Activated CD8-positive, alpha-beta T cell treated with anti-CD3 and anti-CD28 coated beads, Interleukin-2, amount 10 ng/mL, durations not matched to agents 7 days and 5 days (primary cell): ENCODE measurements at places on chromosomes 3 and 15. TPM values are rescaled to one million over a fixed set of nuclear protein-coding genes. Genes with fewer than 3 reads are reported as not detected.

The RPL4 gene
- 2,528 TPM for total RNA-seq

The PYDC2 gene
- not detected for total RNA-seq

The PDIA5 gene
- 8.8 TPM for total RNA-seq

The LSAMP gene
- not detected for total RNA-seq

The TTLL13 gene
- total RNA-seq: 1.3 TPM

The STRA6 gene
- total RNA-seq: not detected

The PCSK6 gene
- 0.68 TPM for total RNA-seq

The CELSR3 gene
- total RNA-seq: 20.2 TPM

The IL5RA gene
- not detected for total RNA-seq

The CISH gene
- total RNA-seq: 380 TPM

The LRTM1 gene
- total RNA-seq: not detected

The IQCF6 gene
- not detected for total RNA-seq

The SERPINI2 gene
- not detected for total RNA-seq

The PRTG gene
- total RNA-seq: not detected

The ALG1L2 gene
- 0.78 TPM for total RNA-seq

The GPR87 gene
- total RNA-seq: not detected

The NR1I2 gene
- total RNA-seq: 0.10 TPM

The C3orf22 gene
- total RNA-seq: not detected

The PATL2 gene
- total RNA-seq: 27.4 TPM

The ZPLD1 gene
- total RNA-seq: not detected

GRCh38 chr3:160005004-160005403, 16.4 kb downstream of the IL12A start:
- no peak for DNase-seq

DNA sequence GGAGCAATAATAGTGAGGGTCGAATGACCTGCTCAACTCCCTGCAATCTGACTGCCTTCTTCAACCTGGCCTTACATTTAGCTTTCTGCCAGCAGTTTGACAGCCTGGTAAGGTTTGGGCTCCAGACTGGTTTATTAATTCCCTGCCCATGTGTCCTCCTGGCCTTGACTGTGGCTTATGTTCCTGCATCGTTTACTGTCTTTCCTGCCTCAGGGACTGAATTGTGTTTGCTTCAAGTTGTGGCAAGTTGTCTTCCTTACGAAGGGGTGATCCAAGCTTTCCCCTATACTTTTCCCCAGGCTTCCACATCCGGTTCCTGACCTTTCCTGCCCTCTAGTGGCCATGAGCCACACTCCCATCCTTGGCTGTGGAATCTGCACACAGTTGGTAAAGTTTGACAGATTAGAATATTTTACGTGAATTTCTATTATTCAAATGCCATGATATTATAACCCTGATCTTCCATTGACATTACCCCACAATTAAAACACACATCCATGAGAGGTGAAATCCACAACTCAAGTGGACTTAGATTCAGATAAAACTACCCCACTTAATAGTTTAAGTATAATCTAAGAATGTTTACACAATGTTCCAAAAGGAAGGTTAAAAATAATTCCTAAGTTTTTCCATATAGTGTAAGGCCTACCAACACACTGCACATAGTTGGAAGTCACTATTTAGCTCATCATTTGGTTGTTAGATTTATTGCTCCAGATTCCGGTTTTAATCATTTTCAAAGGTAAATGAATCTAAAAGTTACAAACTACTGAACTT, 95.7 kb downstream of the NEDD4 start:
- peak; percentile 31 for DNase-seq

DNA sequence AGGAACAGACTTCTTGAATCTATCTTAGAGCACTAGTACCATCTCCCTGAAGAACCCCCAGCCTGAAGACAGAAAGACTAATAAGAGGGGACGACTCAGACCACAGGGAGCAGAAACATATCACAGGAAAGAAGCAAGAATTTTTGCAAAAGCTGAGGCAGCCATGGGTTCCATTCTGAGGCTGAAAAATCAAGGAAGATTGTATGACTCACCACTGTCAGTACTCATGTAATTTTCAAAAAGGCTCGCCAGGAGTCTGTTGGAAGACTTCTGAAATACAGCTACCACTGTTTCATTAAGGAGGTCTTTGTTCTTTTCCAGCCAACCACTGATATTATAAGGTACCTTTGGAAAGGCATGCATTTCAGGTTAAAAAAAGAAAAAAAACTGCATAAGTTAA, 47.5 kb downstream of the MYH15 start:
- no peak for DNase-seq

DNA sequence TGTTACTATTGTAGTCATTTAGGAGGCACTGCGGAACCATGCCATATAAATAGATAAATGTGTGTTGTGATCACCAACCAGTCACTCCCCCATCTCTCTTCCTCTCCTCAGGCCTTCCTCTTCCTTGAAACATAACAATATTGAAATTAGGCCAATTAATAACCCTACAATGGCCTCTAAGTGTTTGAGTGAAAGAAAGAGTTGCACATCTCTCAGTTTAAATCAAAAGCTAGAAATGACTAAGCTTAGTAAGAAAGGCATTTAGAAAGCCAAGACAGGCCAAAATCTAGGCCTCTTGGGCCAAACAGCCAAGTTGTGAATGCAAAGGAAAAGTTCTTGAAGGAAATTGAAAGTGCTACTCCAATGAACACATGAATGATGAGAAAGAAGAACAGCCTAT, 8.1 kb upstream of the DNASE1L3 start:
- no peak for DNase-seq

GRCh38 chr3:129507181-129507831, 21.1 kb upstream of the RHO start:
- no peak for DNase-seq

- peak; percentile 79 for DNase-seq
Observed at GRCh38 chr3:49703443-49703927, 14.1 kb downstream of the RNF123 start.

GRCh38 chr3:66473692-66474091, 27.1 kb downstream of the LRIG1 start:
- DNase-seq: no peak

DNA sequence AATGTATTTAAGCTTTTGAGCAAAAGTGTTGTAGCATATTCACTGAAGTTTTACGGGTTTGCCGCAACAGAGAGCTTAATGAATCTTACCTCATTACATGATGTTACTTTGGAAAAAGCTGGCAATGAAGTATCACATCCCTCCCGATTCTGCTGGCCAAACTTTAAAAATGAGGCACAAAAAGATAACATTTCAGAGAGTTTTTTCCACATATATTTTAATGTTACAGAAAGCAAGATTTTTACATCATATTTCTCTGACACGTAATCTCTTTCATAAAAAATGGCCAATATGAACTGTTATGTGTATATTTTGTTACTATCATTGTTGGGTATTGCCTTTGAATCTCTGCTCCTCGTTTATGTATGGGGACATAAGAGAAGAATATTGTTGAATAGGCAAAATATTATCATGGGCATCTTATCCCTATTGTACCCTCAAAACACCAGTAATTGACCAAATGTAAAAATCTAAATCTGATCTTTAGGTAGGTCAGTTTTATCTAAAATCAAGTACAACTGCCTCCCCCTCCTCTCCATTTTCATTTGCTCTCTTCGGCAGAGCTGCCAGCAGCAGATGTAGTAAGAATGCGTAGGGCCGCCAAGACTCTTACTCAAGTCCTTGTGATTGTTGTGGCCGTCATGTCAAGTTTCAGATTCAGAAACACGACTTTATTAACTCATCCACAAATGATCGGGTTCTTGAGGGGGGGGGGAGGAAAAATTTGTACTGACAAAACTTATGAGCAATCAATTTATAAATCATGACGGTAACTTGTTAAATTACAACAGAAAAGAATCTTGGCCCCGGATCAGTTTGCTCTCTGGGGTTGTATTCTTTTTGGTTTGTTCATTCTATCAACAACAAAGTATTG, 106.7 kb upstream of the THRB start:
- no peak for DNase-seq

DNA sequence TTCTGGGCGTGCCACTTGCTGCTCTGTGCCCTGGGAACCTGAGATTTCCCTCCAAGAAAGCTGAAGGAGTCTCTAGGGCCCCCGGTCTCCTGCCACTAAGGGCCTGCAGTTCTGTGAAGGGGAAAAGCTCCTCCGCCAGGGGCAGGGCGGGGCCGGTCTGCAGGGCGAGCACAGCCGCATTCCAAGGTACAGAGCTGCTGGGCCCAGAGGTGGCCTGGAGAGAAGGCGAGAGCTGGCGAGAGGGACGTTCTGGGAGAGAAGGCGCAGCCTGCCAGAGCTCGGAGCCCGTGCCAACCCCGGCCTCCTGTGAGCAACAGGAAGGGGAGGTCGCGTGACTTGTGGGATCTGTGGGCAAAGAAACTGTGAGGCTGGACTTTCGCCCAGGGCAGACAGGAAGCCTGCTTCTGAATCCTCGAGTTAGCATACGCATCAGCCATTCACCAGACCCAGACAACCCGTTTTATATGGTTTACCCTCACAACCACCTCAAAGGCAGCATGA, 500.4 kb downstream of the SHQ1 start:
- DNase-seq: no peak

GRCh38 chr3:27990324-27990723, 251.1 kb upstream of the CMC1 start:
- DNase-seq: no peak

GRCh38 chr3:40971191-40972168, 227.8 kb upstream of the CTNNB1 start:
- peak; percentile 49 for DNase-seq

DNA sequence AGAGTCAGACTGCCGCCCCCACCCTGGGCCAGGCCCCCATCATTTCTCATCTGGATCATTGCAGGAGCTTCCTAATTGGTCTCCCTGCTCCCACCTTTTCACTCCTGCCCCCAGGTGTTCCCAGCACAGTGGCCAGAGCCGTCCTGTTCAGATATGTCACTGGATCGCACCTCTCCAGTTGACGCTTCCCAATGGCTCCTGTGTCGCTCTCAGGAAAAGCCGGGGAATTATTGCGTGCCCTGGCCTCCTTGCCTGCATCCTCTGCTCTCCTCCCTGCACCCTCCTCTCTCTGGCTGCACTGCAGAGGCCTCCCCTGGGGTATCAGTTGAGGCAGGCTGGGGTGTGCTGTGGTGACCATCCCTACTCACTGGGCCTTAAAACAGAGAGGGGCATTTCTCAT, 25.5 kb upstream of the CYP11A1 start:
- no peak for DNase-seq

- no peak for DNase-seq
Observed at GRCh38 chr3:40432793-40433192, 24.3 kb upstream of the RPL14 start.

DNA sequence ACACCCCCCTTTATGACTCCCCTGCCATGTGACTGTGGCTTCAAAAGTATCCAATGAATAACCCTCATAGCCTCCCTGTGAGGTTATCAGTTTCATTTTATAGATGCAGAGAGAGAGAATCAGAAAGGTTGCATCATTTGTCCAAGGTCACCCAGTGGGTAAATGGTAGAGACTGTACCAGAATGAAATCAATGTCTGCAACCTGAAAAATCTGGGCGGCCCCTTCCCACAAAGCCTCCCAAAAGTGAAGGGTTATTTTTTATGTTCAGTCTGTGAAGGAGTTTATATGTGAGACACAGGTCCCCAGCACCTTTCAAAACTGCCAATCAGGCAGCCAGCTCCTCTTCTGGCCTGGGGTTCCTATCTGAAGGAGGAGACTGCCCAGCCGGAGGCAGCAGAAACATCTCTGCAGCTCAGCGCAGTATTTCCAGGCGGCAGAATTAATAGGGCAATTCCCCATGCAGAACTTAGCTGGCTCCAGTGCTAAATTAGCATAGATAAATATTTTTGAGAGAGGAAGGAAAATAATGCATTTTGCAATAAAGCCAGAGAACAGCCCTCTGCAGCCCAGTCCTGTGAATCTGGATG, 130.8 kb upstream of the PRR20G start:
- DNase-seq: no peak

DNA sequence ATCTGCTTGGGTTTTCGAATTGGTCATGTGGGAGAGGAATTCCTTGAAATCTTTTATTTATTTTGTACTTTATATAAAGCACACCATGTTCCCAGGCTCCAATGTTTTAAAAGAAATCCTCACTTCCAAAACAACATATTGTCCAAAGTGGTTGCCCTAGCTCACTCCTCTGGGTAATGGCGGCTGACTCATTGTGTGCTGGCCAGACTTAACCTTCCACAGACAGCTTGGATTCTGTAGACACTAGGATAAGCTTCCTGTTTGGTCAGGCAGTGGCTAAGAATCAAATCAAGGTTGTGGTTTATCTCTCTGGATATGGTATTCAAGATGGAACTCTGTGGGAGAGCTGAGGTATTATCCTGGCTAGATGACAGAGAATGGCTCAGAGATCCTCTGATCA, 55.8 kb upstream of the FAM98B start:
- no peak for DNase-seq

DNA sequence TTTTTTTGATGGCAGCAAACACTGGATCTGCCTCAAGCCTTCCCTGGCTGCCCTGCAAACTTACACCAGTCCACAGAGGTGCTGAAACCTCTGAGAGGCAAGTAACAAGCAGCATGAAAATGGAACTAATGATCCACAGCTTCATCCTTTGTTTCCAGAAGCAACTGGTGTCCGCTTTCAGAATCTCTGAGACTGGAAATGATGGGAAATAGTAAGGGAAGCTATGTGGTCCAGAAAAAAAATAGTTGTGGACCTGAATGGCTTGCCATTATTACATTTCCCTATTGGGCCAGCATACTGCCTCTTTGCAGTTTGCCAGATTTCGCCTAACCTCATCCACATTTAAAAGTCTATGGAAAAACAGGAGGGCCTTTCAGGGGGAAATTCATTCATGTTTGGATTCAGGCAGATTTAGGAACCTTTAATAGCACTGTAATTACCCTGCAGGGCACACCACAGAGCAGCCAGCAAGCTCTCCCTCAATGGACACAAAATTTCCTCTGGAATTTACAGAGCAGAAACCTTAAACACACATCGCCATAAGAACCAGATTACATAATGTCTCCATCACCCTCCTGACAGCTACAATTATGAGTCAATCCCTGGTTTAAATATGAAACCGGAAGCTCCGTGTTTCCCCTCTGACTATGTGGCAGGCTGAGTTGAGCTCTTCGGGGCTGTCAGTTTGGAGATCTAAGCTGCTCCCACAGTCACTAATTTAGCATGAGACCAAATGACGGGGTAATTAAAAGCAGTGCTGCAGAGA, 134.4 kb downstream of the TMCO5A start:
- DNase-seq: peak; percentile 62

- DNase-seq: no peak
Observed at GRCh38 chr3:38150780-38151528, 12.5 kb downstream of the MYD88 start.

DNA sequence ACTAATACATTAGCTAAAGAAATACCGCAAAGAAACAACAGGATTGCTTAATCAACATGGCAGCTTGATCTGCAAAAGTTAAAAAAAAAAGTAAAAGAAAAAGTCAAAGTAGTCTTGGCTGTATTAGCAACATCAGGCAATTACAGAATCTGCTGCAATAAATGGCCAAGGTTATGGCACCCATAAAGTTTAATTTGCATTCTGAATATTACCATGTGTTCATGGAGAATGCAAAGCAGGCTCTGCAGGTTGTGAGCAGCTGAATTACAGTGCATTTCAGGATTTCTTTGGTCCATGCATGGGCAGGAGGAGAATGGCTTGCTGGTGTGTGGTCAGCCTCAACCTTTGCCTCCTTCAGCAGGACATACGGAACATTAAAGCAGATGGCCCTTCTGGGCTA, 199.1 kb upstream of the AZI2 start:
- no peak for DNase-seq

GRCh38 chr3:116877968-116878367, 168.4 kb downstream of the TUSC7 start:
- DNase-seq: no peak
